ENCODE measurements at places on chromosomes 2 and 18. TPM values are rescaled to one million over a fixed set of nuclear protein-coding genes. Genes with fewer than 3 reads are reported as not detected.

Gene SERPINB2
- 0.11 TPM for total RNA-seq

Gene CFAP221
- not detected for total RNA-seq

GRCh38 chr2:72154386-72154975, 6.8 kb upstream of the CYP26B1 start:
- H3K4me3 ChIP-seq, result no peak overlapping the region
- no peak for DNase-seq
- H3K4me1 ChIP-seq, result peaks cover 12% of the 10 kb centered on the region
- H3K36me3 ChIP-seq, result no peaks in the 10 kb centered on the region
- no peak overlapping the region for H3K27ac ChIP-seq

DNA sequence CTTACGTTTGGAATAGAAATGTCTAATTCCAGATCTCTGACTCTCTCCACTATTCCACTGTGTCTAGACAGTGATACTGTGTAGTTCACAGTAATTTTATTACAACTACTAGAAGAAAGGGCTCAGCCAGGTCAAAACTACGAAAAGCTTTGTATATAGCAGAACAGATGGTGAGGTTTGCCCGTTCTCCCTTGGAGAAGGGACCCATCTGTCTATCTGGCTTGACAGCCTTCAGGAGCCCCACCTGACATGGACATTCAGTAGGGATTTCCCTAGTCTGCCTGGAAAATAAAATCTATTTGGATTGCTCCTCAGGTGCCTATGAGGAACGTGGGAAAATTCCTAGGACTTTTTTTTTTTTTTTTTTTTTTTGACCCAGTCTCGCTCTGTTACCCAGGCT, 435.4 kb downstream of the NRXN1 start:
- no peak overlapping the region for H3K27ac ChIP-seq
- no peak for DNase-seq
- H3K36me3 ChIP-seq, result no peaks in the 10 kb centered on the region
- H3K4me3 ChIP-seq, result no peak overlapping the region
- H3K4me1 ChIP-seq, result no peaks in the 10 kb centered on the region

DNA sequence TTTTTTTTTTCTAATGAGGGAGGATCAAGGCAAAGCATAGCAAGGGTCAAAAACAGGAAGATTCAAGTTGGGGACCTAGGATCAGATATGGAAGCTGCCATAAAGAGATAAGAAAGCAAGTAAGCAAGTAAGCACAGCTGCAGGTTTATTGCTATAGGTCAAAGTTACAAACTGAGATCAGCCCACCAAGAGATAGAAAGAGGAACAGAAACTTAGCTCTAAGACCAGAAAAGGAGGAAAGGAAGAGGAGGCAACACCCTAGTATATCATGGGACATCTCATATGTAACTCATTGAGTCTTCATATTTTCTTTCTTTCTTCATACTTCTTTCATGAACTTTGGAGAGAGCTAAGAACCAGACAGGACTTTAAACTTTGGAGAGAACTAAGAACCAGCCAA, 295.9 kb upstream of the CRIM1 start:
- H3K4me3 ChIP-seq, result no peak overlapping the region
- no peak overlapping the region for H3K27ac ChIP-seq
- H3K36me3 ChIP-seq, result no peaks in the 10 kb centered on the region

DNA sequence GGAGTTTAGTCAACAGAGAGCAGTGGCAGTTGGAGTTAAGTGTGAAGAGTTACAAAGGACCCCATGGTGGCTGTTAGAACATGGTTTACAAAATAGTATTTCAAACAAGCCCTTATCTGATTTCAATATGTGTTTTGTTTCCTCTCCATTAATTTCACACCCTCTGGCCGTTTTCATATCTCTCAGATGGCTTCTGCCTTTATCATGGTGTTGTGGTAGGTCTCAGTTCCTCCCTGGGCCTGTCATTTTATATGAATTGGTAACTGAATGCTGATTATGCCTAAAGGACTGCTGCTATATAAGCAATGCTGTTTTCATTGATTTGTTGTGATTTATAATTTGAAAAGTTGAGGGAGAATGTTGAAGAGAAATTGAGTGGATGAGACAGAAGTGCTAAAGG, 686.7 kb downstream of the NYAP2 start:
- DNase-seq, result no peak
- H3K27me3 ChIP-seq, result no peaks in the 10 kb centered on the region
- H3K27ac ChIP-seq, result no peak overlapping the region
- H3K4me3 ChIP-seq, result no peak overlapping the region
- H3K4me1 ChIP-seq, result peaks cover 16% of the 10 kb centered on the region

GRCh38 chr2:142892715-142893114, 15.3 kb downstream of the KYNU start:
- peak overlapping the region; percentile 16 for H3K27ac ChIP-seq
- H3K4me3 ChIP-seq, result no peak overlapping the region
- peaks cover 11% of the 10 kb centered on the region for H3K36me3 ChIP-seq
- peak; percentile 47 for DNase-seq
- peaks cover 17% of the 10 kb centered on the region for H3K4me1 ChIP-seq

DNA sequence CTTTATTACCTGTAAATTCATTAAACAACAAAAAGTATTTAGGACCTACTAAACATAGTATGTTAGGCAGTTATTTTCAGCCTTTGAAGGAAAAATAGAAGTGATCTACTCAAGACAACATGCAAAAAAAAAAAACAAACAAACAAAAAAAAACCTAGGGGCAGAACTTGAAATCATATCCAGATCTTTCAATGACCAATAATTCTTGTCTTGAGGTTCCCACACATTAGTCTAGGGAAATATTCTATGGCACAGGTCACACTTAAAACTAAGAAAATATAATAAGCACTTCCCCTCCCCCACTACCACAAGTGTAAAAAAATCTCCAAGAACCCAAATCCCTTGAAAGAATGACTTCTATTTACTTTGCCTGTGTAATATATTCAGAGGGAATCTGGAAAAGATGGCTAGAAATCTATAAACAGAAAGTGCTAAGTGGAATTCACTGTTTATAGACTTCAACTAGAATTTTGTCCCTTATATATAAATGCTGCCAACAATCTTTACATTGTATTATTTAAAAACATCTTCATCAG, 3.5 kb downstream of the PELI1 start:
- no peak overlapping the region for H3K4me3 ChIP-seq
- DNase-seq, result no peak
- no peaks in the 10 kb centered on the region for H3K27me3 ChIP-seq
- peaks cover 46% of the 10 kb centered on the region for H3K4me1 ChIP-seq

GRCh38 chr2:204840504-204840903, 295.2 kb downstream of the PARD3B start:
- no peaks in the 10 kb centered on the region for H3K4me1 ChIP-seq
- H3K27me3 ChIP-seq, result no peaks in the 10 kb centered on the region
- no peaks in the 10 kb centered on the region for H3K36me3 ChIP-seq
- H3K4me3 ChIP-seq, result no peak overlapping the region
- no peak overlapping the region for H3K27ac ChIP-seq
- DNase-seq, result no peak

DNA sequence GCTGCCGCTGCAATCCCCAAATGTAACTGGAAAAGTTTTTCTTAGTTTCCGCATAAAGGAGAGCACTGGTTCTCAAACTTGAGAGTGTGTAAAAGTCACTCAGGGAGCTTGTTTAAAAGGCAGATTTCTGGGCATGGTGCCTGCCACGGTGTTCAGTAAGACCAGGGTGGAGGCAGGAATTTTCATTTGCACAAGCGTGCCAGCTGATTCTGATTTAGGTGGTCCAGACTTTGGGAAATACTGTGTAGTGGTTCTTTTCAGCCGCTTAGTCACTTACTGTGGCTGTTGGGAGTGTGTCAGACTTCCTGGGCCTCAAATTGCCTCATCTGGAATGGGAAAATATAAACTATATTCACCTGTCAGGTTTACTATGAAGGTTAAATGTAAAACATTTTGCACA, 788 bp downstream of the ARMC9 start:
- no peak for DNase-seq
- H3K4me1 ChIP-seq, result peaks cover 22% of the 10 kb centered on the region
- H3K36me3 ChIP-seq, result no peaks in the 10 kb centered on the region
- no peaks in the 10 kb centered on the region for H3K27me3 ChIP-seq
- H3K27ac ChIP-seq, result peak overlapping the region; percentile 46
- H3K4me3 ChIP-seq, result peak overlapping the region; percentile 92

- H3K27me3 ChIP-seq, result peaks cover 22% of the 10 kb centered on the region
- no peak for DNase-seq
- peaks cover 41% of the 10 kb centered on the region for H3K4me1 ChIP-seq
- H3K36me3 ChIP-seq, result no peaks in the 10 kb centered on the region
- H3K27ac ChIP-seq, result no peak overlapping the region
Observed at GRCh38 chr2:127637725-127638252, 8.2 kb upstream of the GPR17 start.

Gene ACP1
- total RNA-seq, result 290 TPM

DNA sequence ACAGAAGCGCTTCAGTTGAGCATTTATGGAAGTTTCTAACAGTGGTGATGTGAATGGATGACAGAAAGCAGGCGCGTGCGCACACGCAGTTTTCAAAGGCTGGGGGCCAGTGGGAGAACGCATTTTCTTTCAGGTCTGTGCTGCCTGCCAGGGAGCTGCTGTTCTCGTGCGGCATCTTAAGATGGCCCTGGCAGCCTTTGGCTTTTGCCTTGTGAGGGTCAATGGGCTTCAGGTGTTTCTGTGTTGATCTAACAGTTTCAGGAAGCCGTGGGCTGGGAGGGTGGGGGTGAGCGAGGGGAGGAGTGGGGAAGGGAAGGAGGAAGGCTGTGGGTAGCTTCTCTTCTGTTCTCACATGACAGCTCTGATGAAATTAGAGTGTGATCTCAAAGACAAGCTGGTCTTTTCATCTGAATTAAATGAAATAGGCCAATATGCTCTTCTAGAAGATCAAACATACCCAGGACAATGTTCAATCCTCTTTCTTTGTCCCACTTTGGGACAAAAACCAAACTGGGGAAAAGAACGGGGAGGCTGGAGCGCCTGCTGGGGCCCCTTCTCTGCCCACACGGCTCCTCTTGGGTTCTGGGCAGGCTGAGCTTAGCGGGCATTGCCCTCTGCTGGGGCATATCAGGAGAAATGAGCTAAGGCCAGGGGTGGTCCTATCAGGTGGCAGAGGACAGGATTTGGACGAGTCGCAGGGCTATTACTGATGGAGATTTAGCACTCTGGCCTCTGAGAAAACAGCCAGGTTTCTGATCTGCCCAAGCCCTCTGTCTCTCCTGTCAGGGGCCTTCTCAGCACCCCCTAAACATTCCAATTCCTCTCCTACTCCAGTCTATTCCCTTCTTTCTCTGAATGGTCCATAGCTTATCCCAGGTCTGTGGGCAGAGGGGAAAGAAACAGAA, 126.2 kb upstream of the LGALSL start:
- peaks cover 44% of the 10 kb centered on the region for H3K27me3 ChIP-seq
- no peak overlapping the region for H3K4me3 ChIP-seq
- H3K4me1 ChIP-seq, result no peaks in the 10 kb centered on the region
- H3K27ac ChIP-seq, result no peak overlapping the region
- H3K36me3 ChIP-seq, result no peaks in the 10 kb centered on the region

Gene RFX8
- total RNA-seq, result not detected

GRCh38 chr2:15242936-15243461, 318.1 kb downstream of the NBAS start:
- DNase-seq, result no peak
- H3K27me3 ChIP-seq, result no peaks in the 10 kb centered on the region
- H3K36me3 ChIP-seq, result no peaks in the 10 kb centered on the region
- no peak overlapping the region for H3K4me3 ChIP-seq
- H3K4me1 ChIP-seq, result no peaks in the 10 kb centered on the region

GRCh38 chr18:55489034-55489986, 98.7 kb downstream of the TCF4 start:
- no peak overlapping the region for H3K27ac ChIP-seq
- no peak for DNase-seq
- H3K27me3 ChIP-seq, result no peaks in the 10 kb centered on the region
- H3K4me3 ChIP-seq, result no peak overlapping the region

DNA sequence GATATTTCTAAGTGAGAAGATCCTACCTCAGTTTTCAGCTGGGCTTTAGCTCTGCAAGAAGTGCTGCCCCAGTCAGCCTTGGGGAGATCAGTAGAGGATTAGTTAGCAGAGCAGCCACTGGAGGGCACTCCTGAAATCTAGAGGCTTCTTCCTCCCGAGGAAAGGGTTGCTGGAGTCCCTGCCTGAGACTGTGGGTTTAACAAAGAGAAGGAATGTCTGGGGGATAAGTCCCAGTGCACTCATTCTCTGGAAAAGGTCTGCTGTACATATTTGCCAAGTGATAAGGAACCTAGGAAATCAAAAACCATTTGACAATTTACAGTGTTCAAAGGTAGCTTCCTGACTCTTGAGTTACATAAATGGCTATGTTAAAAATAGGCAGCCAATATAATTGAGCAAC, 207.2 kb downstream of the SLC8A1 start:
- no peaks in the 10 kb centered on the region for H3K36me3 ChIP-seq
- H3K27ac ChIP-seq, result no peak overlapping the region
- H3K27me3 ChIP-seq, result no peaks in the 10 kb centered on the region
- DNase-seq, result peak; percentile 37
- no peak overlapping the region for H3K4me3 ChIP-seq

GRCh38 chr2:36480028-36480427, 117.9 kb downstream of the FEZ2 start:
- peaks cover 36% of the 10 kb centered on the region for H3K4me1 ChIP-seq
- no peak overlapping the region for H3K4me3 ChIP-seq
- no peak overlapping the region for H3K27ac ChIP-seq
- DNase-seq, result no peak
- H3K27me3 ChIP-seq, result no peaks in the 10 kb centered on the region

Gene IKZF2
- total RNA-seq, result 0.86 TPM

Gene GALNT5
- total RNA-seq, result not detected

Gene CPLX4
- not detected for total RNA-seq

Gene HNRNPLL
- total RNA-seq, result 91.9 TPM

GRCh38 chr2:18749912-18750526, 160.7 kb upstream of the NT5C1B start:
- peak; percentile 65 for DNase-seq
- H3K36me3 ChIP-seq, result no peaks in the 10 kb centered on the region

GRCh38 chr2:215854008-215854407, 159.3 kb downstream of the MREG start:
- DNase-seq, result no peak
- no peak overlapping the region for H3K27ac ChIP-seq
- H3K4me3 ChIP-seq, result no peak overlapping the region

DNA sequence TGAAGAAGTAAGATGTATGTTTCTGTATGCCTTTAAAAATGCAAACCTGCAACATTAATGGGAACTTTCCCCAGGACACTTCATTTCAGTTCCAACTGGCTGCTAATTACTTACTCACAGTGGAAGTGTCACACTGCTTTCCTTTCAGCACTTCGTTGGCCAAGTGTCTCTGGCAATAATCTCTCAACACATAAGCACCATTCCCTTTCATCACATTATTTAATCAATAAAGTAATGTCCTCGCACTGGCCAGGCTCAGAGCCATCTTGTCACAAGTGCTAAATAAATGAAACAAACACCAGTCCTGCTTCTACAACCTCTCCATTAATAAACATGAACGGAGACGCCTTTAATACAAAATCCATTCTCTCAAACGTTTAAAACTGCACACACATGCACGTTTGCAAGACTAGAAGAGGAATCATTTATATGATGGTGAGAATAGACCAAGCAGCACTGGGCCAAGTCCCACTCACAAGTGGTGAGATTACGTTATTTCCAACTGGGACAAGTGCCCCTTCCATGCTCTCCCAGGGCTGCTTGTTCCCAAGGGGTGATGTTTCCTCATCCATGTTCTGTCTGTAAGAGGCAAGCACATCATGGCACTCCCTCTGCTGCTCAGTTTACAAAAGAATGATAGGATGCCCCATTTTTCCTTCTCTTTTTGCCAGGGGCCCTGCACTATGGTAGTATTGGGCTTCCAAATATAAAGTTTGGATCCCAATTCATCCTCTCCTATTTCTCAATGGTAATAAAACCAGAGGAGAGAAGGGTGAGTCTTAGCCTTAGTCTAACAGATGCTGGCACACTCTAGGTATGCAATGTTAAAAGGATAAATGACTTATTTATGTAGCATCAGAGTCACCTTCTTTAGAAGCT, 56.8 kb upstream of the ETAA1 start:
- no peaks in the 10 kb centered on the region for H3K4me1 ChIP-seq
- no peak overlapping the region for H3K4me3 ChIP-seq
- H3K27me3 ChIP-seq, result no peaks in the 10 kb centered on the region
- no peak for DNase-seq
- no peak overlapping the region for H3K27ac ChIP-seq
- no peaks in the 10 kb centered on the region for H3K36me3 ChIP-seq

Gene STPG4
- total RNA-seq, result 0.15 TPM
